ENCODE measurements at places on chromosomes 16 and 17.

GRCh38 chr17:48952904-48953303 is 8.3 kb upstream of the SNF8 start:
- no peak for DNase-seq

DNA sequence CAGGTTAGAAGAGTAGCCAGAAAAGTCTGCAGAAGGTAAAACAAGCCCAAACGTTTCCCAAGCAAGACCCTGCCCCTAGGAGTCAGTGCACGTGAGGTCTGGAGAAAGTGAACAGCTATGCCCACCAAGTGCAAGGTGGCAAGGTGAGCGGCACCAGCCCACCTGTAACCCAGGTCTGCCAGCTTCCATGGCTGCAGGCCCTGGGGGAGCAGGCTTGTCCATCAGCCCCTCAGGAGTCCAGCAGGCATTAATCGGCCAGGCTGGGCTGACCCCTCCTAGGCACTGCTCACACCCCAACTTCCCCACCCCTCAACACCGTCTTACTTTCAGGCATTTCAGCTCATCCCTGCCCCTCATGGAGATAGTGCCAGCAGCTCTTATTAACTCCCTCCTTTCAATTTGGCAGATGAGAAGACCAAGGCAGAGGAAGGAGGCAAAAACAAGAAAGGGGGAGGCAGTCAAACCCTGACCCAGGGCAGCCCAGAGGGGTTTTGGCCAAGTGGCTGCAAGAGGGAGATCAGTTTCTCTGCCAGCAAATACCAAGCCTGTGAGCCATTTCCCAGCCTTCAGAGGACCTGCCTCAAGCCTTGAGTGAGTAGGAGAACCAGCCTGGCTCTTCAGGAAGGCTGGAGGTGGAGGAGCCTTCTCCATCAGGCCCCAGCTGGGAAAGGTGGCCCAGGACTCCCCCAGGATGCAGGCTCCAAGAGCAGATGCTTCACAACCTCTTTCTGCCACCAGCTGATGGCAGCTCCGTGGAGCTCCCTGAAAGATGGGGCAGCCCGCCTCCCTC is 14.7 kb downstream of the BEAN1 start:
- peak; percentile 65 for DNase-seq

- peak; percentile 2 for DNase-seq
Observed at GRCh38 chr16:61721544-61721943, 314.7 kb downstream of the CDH8 start.

DNA sequence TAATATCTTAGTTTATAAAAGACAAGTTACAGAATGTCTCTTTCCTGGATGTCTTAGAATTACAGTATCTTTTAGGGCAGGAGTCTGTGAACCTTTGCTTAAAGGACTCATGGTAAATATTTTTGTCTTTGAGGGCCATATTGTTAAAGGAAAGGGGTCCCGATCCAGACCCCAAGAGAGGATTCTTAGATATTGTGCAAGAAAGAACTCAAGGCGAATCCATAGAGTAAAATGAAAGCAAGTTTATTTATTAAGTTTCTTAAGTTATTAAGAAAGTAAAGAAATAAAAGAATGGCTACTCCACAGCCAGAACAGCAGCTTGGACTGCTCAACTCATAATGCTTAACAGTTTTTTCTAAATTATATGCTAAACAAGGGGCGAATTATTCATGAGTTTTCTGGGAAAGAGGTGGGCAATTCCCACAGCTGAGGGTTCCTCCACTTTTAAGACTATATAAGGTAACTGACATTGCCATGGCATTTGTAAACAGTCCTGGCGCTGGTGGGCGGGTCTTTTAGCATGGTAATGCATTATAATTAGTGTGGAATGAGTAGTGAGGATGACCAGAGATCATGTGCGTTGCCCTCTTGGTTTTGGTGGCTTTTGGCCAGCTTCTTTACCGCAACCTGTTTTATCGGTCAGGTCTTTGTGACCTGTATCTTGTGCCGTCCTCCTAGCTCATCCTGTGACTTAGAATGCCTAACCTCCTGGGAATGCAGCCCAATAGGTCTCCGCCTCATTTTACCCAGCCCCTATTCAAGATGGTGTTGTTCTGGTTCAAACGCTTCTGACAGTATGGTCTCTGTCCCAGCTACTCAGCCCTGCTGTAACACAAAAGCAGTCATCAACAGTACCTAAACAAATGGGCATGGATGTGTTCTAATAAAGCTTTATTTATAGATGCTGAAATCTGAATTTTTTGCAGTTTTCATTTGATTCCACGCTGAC is 53.2 kb downstream of the BMERB1 start:
- DNase-seq = peak; percentile 90

DNA sequence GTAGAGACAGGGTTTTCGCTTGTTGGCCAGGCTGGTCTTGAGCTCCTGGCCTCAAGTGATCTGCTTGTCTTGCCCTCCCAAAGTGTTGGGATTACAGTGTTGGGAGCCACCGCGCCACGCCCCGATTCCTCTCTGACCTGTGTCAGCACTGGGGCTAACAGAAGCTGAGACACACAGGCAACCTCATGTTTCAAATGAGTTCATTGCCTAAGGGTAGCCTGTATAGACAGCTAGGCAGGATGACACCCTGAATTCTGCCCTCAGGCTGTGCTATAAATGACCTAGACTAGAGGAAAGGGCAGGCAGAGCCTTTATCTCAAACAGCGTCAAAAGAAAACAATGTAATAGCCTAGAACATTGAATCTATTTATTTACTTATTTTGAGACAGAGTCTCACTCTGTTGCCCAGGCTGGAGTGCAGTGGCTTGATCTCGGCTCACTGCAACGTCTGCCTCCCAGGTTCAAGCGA is 2.3 kb upstream of the CDK3 start:
- no peak for DNase-seq

DNA sequence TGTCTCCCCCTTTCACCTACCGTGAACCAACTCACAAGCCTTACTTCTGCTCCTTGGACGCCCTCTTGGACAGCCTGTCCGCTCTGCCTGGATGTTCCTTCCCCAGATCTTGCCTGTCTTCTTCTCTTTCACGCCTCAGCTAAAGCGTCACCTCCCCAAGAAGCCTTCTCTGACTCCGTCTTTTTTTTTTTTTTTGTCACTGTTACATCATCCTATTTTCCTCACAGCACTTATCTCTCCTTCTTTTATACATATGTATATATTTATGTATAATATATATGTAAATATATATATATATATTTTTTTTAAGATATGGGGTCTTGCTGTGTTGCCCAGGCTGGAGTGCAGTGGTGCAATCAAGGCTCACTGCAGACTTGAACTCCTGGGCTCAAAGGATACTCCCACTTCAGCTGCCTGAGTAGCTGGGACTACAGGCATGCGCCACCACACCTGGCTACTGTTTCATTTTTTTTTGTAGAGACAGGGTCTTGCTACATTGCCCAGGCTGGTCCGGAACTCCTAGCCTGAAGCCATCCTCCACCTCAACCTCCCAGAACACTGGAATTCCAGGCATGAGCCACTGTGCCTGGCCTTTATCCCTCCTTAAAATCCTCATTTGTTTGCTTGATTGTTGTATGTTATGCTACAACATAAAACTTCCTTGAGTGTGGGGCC is 16.5 kb upstream of the AKTIP start:
- DNase-seq = no peak

GRCh38 chr17:9925457-9925856 is 20.4 kb upstream of the RCVRN start:
- no peak for DNase-seq

DNA sequence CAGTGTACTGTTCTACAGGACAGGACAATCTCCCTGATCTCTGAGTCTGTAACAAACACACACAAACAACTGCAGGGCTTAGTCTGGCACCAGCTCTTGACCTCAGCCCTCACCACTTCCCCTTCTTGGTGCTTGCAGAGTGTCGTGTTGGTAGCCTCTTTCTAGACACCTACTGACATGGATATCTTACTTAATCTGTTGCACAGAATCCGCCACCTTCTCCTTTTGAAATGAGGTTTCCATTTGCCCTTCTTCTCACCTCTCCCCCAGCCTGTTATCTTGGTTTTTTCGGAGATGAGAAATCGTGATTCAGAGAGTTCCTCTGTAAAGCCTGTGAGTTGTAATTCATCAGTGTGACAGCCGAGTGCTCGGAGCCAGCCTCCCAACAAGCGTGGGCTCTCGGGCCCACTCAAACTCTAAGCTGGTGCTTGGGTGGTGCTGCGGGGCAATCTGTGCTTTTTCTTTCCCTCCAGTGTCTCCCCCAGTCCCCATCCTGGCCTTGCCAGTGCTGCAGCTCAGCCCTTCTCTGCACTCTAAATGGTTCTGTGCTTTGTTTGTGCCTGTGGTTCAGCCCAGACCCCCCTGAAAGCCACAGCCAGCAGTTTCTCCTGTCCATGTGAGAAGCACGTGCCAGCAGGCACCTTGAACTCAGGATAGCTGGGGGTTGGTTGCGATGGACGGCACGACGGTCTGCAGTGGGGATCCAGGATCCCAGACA is 28.1 kb downstream of the KIAA0513 start:
- peak; percentile 54 for DNase-seq

- DNase-seq = no peak
Observed at GRCh38 chr17:27218041-27218440, 75.9 kb upstream of the WSB1 start.

All from astrocyte of the hippocampus (primary cell).